ENCODE measurements at places on chromosomes 13 and 19.

GRCh38 chr13:46901721-46902120 lies 4.9 kb upstream of the HTR2A start:
- no peak for DNase-seq

DNA sequence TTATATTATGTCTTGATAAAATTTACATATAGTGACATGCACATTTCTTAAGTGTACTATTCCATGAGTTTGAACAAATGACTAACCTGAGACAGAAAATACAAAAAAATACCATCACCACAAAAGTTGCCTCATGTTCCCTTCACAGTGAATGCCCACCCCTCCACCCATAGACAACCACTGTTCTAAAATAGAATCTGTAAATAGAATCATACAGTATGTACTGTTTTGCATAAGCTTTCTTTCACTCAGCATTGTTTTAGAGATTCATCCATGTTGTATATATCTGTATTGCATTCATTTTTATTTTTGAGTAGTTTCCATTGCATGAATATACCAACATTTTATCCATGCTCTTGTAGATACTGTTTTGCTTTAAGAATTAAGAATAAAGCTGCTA lies 23.3 kb upstream of the RBM26 start:
- DNase-seq, result no peak

DNA sequence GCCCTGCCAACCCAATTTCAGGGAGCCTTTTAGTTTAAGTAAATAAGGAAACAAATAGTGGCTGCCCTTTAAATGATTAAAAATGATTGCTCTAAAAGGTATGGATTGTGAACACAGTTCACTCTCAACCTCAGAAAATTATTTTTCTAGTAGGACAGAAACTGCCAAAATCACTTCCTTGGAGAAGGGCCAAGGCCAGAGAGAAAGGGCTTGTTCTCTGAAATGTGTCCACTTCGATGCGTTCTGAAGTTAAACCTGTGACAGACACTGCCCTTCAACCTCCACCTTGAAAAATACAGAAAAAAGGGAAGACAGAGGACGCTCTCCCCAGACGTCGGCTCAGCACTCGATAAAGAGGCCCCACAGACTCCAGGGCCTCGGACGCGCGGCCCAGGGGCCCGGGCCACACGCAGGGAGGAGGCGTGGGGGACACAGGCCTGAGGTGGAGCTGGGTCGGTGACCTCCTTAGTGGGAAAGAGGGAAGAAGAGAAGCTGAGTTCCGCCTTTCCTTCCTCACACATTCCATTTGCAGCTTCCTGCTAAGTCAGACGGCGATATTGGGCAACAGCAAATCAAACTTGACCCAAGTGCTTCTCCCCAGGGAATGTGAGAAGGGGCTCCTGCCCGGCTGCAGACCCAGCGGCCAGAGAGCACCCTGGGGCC lies 63.6 kb downstream of the RASA3 start:
- peak; percentile 68 for DNase-seq

DNA sequence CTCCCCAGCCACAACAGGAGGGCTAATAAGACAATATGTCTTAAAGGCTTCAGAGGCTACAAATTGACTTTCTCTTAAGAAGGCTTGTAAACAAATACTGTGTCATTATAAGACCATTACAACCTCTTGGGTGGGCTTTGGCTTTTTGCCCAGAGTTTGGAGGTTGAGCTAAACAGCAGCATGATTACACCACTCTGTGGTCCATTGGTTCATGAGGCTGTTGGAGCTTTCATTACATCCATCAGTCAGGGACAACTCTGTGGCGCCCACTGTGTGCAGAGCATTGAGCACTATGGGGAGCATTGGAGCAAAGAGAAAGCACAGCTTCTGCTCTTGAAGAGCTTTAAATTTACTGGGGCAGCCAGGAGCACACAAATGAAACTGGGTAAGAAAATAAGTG lies 75.9 kb downstream of the TNFSF11 start:
- DNase-seq, result no peak

GRCh38 chr13:43545317-43545874 lies 241.4 kb downstream of the ENOX1 start:
- DNase-seq, result no peak

DNA sequence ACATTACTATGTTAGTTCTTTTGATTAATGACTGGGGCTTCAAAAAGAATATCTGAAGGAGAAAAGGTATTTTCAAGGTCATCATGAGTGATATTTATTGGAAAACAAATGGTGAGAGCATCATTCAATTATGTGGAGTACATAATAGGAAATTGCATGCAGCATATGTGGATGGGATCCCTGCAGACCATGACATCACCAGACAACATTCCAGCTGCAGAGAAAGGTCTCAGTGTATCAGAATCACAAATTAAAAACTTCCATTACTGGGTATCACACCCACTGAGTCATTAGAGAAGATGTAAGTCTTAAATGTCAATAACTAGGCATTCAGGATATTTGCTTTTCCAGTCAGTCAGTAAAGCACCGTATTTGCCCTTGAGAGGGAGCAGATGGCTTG lies 574.4 kb upstream of the SLC10A2 start:
- DNase-seq, result no peak

DNA sequence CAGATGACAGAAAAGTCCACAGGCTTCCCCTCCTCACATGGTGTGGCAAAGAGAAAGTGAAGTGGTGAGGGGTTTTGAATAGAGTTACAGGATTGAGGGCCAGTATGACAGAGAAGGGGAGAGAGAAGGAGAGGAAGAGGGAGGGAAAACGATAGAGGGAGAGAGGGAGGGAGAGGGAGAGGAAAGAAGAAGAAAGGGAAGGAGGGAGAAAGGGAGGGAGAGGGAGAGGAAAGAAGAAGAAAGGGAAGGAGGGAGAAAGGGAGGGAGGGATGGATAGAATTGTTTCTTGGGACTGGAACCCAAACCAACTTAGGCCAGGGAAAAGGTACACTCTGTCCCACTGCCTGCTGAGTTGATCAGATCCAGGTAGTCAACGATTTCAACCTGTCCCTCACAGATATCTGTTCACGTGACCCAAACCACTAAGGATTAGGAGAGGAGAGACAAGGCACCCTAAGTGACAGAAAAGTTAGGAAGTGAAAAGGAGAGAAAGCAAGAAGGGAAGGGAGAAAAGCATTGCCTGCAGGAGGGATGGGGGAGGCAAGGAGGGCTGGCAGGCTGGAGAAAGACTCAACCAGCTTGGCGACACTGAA lies 8.1 kb upstream of the IGFL3 start:
- no peak for DNase-seq

DNA sequence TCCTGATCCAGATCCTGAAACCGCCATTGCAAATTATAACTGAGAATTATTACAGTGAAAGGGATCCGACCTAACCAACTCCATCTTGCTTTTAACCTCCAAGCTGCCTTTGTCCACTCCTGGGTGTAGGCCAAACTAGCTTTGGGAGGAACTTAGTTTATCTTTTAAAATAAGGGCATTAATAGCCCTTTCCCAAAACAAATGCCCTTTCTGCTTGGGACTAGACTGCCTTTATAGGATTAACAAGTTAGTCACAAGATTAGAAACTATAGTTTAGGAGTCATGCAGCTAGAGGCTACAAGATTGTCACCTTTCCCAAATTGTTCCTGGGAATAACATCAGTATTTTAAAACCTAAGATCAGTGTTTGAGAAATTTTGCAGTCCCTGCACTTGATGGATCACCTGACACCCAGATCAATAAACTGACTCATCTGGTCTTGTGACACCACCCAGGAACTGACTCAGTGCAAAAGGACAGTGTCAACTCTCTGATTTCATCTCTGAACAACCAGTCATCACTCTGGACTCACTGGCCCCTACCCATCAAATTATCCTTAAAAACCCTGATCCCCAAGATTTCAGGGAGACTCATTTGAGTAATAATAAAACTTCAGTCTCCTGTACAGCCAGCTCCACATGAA lies 4.1 kb upstream of the ZNF841 start:
- no peak for DNase-seq

DNA sequence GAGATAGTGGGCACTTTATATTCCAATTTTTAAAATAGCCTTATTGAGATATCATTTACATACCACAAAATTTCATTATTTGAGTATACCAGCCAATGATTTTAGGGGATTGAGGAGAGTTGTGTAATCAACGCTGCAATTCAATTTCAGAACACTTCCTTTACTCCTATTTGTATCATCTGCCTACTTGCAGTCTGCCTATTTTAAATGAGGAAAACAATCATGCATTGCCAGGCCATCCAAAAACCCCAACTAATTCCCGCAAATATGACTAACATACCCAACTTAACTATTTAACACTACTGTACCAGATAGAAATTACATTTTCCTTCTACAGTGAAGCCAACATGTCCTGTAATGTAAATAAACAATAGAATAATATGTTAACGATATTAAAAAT lies 26.7 kb downstream of the CAB39L start:
- peak; percentile 34 for DNase-seq
